Tongue (tissue), 3 donors: ENCODE measurements at places on chromosomes 12 and 14. TPM values are rescaled to one million over a fixed set of nuclear protein-coding genes. Genes with fewer than 3 reads are reported as not detected.

The KRT74 gene
- 0.10 TPM for total RNA-seq

The ANKS1B gene
- total RNA-seq: 16.5 TPM

The IL22 gene
- not detected for total RNA-seq

The ANO4 gene
- 2.6 TPM for total RNA-seq

The HDAC7 gene
- total RNA-seq: 35.4 TPM

The CGRRF1 gene
- total RNA-seq: 21.0 TPM

The RFLNA gene
- 5.8 TPM for total RNA-seq

The FGF23 gene
- total RNA-seq: 0.31 TPM

The TPH2 gene
- total RNA-seq: 0.10 TPM

The KRT3 gene
- total RNA-seq: not detected

The KRT75 gene
- total RNA-seq: 0.21 TPM

The SYCP3 gene
- total RNA-seq: not detected

The BDKRB1 gene
- 1.8 TPM for total RNA-seq

The ADAMTS20 gene
- 0.21 TPM for total RNA-seq

The SMCO2 gene
- total RNA-seq: not detected

The GRIP1 gene
- 5.4 TPM for total RNA-seq

The BAZ2A gene
- total RNA-seq: 34.6 TPM

The RBP5 gene
- 1.8 TPM for total RNA-seq

The GPR84 gene
- total RNA-seq: not detected

The KCNMB4 gene
- total RNA-seq: 6.1 TPM

The SPX gene
- total RNA-seq: 19.8 TPM

The TEAD4 gene
- total RNA-seq: 37.4 TPM
